ENCODE measurements at places on chromosomes 5 and 9.

DNA sequence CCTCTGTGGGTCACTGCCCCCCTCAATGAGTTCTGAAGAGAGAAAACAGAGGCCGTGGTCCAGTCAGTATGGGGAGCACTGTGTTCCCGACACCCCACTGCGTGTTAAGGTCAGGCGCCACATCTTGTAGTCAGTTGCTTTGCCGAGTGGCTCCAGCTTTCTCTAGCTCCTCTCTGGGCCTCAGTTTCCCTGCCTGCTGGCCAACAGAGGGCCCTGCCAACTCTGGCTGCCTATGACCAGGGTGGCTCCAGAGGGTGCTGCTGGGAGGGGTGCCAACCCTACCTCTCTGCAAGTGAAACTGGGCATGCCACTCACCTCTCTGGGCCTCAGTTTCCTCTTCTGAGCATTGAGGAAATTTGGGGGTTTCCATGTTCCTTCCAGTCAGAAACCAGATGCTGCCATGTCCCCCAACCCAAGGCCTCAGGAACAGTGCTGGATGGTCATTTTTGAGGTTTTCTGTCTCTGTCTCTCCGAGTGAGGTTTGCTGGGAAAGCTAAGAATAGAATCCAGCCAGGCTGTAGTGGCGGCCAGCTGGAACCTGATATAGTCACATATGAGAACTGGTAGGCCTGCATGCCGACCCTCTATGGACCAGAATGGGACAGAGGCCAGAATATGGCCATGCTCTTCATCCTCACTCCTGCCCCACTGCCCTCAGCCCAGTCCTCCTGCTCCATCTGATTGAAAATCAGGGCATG, 132.1 kb downstream of the PHF2 start:
- no peak for DNase-seq

DNA sequence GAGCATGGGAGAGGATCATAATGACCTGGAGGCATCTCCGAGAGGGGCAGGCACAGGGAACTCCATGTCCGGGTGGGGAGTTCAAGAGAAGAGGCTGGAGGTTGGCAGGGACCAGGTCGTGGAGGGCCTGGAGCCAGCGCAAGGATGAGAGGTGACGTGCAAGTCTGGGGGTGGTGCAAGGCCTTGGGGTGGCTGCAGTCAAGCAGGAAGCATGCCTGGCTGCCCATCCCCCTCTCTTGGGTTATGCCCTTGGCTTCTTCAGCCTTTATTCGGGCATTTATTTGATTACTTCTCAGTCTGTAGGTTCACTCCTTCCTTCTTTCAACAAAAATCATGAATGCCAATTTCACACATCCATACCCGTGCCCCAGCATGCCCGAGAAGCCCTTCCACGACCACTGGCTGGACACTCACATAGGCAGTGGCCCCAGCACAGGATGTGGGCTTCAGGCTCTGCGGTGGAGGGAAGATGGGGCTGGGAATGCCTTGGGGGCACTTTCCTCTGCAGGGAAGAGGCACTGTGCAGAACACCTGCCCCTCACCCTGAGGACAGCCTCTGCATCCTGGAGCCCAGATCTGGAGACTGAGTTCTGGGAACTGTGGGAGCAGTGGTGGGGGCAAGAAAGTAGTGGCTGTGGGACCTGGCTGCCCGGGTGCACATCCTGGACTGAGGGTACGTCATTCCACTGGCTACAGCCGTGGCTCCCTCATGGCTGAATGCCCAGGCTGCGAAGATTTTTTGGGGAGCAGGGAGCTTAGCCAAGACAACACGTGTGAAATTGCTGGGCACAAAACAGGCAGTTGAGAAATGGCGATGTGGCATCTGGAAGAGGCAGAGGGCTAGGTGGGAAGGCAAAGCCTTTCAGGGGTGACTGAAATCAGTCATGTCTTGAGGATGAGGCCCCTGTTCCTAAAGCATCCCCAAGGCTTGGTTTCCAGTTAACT, 38.6 kb downstream of the CRB2 start:
- no peak for DNase-seq

- peak; percentile 40 for DNase-seq
These were observed 4.8 kb upstream of the DPM2 start for GRCh38 chr9:127942216-127943010.

DNA sequence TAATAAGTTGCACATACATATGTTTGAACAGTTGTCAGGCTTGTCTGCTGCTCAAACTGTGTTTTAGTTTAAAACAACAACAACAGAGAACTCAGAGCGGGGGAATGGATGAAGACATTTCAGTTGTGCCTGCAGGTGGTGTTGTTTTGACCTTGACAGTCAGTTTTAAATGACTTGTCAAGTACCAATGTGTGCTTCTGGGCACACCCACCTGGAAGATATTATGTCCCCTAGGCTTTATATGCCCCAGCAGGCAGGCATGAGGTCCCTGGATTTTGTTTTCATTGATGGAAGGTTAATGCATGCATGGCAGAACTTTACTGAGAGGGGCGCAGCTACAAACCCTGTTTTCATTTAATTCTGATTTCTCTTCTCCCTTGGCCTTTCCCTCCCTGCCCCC, 84.6 kb downstream of the AOPEP start:
- DNase-seq: no peak

GRCh38 chr9:124574534-124575375, 67.6 kb upstream of the NR5A1 start:
- DNase-seq: no peak

DNA sequence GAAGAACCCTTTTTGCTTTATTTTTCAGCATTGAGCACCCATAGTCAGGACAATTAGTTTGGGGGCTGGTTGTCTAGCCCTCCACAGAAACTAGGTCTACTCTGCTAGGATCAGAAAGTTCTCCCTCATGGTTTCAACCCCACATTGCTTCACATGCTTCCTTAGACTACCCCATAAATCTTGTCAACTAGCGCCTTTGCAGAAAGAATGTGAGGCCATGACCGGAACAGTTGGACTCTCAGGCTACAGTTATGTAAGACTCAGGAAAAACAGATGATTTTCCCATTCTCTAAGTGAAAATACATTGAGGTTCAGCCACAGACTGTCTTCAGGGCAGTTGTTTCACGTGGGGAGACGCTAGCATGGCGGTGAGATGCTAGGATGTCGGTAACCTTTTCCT, 255.6 kb downstream of the NR3C1 start:
- no peak for DNase-seq

- DNase-seq: no peak
These were observed 110.8 kb downstream of the PCSK1 start for GRCh38 chr5:96322217-96322616.

DNA sequence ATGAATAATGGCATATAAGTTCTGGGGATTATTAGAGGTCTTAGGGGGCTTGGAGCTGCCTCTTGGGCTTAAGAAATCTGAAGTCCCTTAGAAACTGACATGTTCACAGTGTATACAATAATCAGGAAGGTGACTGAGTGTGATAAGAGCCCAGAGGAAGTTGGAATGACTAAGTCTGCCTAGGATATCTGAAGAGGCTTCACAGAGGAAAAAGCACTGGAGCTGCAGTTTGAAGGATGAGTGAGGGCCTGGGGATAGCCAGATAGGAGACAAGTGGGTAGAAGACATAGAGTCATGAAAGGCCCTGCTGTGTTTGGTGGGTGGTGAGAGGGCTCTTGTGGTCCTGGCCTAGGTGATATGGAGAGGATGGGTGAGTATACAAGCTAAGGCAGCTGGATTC, 8.8 kb downstream of the NEUROG1 start:
- DNase-seq: no peak

DNA sequence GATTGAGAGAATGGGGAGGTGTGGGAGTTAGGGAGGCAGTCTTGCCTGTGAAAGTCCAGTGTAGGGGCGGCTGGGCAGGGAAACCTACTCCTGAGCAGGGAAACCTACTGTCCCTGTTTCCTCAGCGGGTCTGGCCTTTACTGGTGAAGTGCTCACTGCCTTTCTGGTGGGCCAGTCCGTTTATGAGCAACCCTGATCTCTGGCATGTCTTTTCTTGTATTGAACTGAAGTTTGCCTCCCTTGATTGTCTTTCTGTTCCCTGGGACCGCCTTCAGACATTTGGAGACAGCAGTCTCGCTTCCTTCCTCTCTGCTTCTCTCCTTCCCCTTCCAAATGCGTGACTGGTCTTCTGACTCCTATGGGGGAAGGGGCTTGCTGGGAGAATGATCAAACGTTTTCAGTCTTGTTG, 2.9 kb downstream of the SNX18 start:
- DNase-seq: no peak

- DNase-seq: no peak
These were observed 51.9 kb upstream of the COL5A1 start for GRCh38 chr9:134589748-134590147.

DNA sequence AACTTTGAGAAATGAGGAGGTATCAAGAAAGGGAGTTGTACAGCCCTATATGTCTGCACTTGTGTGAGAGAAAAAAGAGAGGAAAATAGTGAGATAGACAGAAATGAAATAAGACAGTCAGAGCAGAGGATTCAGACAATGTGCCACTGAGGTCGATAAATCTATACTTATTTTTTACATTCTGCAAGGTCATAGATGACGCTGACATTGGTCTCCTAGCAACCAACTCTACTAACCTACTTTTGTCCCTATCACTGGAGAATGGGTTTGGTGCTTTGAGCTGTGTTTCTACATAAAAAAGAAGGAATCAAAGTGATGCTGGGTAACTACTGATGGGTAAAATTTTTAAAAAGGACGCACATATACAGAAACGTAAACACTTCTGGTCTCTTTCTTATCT, 573.3 kb upstream of the RORB start:
- DNase-seq: no peak

DNA sequence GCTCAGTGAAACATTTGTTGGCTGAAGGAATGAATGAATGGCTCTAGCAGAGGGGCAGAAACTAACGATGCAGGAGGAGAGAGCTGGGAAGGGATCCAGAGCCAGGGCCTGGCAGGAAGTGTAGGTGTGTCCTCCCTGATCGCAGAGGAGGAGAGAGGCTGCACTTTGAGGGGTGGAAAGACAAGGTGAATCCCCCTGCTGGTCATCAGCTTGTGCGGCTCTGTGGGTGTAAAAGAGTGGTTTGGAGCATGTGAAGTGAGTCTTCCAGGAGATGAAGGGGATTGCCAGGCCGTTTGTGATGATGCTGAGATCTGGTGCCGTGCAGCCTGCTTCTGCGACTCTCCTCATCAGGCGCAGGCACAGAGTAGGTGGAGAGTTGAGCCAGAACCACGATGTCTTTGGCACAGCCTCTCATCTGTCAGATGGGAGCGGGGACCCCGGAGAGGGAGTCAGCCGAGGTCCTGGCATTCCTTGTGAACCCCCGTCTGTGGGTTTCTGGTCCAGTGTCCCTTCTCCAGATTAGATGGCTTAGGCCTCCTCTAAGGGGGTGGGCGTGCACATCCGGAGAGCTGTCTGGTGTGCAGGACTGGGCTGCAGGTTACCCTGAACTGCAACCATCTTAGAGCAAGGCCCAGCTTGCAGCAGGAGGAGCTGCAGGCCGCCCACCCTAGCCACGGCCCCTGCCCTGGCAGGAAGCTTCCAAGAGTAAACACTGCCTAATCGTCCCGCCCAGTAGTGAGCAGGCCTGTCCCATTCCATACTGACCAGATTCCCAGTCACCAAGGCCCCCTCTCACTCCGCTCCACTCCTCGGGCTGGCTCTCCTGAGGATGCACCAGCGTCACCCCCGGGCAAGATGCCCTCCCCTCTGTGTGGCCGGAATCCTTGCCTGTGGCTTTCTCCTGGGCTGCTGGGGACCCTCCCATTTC, at the start of gene ADAMTS13:
ADAMTS13 (plus strand) TSS at position 753 of the 928 bp plus-strand sequence; CDS start at position 830, 77 bp downstream.
- DNase-seq: no peak

DNA sequence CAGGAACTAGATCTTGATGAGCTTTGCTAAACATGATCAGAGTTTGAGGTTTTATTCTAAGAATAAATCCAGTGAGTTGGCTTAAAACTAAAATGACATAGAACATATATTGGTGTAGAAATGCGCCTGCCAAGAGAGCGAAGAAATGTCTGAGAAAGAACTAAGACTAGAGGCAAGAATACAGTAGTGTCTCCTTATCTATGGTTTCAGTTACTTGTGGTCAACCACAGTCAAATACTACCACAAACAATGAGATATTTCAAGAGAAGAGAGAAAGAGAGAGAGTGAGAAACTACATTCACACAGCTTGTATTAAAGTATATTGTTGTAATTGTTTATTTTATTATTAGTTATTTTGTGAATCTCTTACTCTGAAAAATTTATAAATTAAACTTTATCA, 254.4 kb upstream of the CDH10 start:
- no peak for DNase-seq

GRCh38 chr5:67156976-67157583, 39.5 kb downstream of the CD180 start:
- DNase-seq: peak; percentile 61

DNA sequence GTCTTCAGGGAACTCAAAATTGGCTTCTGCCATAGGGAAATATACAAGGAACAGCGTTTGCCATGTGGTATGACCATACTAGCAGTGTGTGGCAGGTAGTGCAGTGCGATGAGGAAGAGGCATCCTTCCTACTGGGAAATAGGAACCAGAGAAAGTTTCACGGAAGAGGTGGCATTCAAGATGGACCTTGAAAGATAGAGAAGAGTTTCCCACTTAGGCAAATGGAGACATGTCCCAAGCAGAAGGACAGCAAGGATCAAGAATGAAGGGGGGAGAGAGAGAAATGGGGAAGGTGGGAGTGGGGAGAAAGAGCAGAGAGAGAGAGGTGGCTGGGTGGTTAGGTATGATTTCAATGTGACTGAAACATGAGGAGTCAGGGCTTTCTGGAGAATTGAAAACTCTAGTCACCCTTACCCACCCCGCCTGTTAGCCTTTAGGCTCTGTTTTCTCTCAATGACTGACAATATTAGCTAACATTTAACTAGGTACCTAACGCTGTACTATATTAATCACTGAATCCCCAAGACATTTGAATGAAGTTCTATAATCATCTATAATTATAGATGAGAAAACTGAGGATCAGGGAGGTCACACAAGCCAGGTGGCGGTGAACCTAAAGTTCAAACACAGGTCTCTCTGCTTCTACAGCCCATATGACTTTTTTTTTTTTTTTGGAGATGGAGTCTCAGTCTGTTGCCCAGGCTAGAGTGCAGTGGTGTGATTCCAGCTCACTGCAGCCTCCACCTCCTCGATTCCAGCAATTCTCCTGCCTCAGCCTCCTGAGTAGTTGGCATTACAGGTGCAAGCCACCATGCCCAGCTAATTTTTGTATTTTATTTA, 171.3 kb downstream of the NR3C1 start:
- no peak for DNase-seq

- DNase-seq: no peak
These were observed 6.0 kb downstream of the CFAP90 start for GRCh38 chr5:7844901-7845300.

- no peak for DNase-seq
These were observed 48.7 kb downstream of the RXRA start for GRCh38 chr9:134375011-134375390.

DNA sequence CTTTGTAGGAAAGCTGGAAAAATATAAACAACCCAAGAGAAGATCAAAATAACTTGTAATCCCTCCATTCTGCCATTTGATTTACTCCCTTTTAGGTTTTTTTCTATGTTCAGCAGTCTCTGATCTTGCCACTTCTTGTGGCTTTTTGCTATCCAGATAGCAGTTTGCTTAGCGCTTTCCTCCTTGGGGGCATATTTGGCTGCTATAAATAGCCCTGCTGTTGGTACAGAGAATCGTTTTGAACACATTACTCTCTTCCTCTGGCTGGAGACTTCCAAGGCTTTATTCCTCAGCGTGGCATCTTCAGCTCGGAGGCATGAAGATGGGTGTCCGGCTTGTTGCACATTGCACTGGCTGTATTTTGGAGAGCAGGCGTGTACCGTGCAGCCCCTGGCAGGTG, 38.6 kb downstream of the HMCN2 start:
- DNase-seq: no peak

All from CD4-positive, alpha-beta T cell treated with Interleukin-6 at 100 ng/mL for 8 hours (primary cell).